ENCODE measurements at places on chromosomes 2 and 18.

DNA sequence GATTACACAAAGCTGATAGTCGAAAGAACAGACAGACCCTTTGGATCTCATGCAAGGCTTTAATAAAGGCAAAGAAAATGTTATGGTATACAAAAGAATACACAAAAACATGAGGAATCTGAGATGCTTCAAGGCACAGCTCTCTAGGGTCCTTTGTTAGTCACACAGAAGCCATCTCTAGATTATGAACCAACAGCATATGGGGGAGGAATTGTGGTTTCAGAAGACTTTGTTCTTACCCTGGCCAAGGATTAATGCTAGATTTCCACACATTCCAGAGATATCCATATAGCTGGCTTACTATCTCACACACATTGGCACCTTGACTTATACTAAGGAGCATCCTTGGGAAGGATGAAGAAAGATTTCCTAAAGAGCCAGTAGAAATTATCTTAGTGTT, 206.1 kb downstream of the GULP1 start:
- DNase-seq: no peak

GRCh38 chr2:120686511-120687168, 49.0 kb upstream of the GLI2 start:
- no peak for DNase-seq

DNA sequence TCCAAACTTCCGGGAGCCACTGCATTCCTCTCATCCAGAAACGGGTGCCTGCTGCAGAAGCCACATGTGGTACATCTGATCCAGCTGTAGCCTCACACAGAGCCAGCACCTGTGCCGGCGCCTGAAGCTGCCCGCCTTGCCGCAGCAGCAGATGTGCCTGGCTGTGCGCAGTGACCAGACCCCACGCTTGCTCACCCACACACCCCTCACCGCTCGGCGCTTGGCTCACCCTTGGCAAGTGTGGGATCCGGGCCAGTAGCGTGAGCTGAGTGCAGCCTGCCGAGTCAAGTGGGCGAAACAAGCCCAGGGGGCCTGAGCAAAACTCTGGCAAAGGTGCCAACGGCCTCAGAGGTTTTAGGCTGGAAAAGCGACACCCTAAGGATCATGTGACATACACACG, 220.1 kb upstream of the TMEFF2 start:
- DNase-seq: no peak

- DNase-seq: no peak
These were observed 1004.1 kb upstream of the NRXN1 start for GRCh38 chr2:52036024-52036423.

DNA sequence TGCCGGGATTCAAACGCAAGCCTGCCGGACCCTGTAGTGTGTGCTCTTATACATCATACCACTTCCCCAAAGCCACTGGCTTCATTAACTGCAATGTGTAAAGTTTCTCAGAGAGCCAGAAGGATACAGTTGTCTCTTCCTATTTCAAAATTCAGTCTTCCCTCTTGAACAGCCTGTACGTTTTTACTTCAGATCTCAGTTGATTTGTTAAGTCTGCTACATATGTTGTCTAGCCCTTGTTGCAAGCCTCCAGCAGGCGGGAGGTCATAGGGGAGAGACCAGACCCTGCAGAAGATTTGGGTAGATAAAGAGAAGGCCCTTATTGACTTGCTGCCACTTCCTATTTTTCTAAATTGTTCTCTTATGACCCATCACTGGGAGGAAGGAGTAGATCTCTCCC, 56.2 kb downstream of the ARHGEF33 start:
- no peak for DNase-seq

DNA sequence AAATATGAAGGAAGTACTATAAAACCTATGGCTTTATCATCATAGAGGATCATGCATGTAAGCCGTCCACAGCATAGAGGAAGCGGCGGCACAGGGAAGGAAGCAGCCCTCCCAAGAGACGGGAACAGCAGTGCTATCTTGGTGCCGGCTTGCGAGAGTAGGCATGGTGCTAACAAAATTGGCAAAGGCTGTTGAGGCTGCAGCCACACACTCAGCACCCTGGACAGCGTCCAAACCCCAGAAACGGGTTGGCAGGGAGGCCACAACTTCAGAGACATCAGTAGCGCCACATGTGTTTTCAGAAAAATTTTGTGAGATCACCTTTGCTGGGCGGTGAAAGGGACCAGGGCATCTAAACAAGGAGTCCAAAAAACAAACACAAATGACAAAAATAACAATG, 37.7 kb downstream of the NETO1 start:
- DNase-seq: no peak

GRCh38 chr2:152166633-152167032, 8.9 kb downstream of the STAM2 start:
- DNase-seq: no peak

DNA sequence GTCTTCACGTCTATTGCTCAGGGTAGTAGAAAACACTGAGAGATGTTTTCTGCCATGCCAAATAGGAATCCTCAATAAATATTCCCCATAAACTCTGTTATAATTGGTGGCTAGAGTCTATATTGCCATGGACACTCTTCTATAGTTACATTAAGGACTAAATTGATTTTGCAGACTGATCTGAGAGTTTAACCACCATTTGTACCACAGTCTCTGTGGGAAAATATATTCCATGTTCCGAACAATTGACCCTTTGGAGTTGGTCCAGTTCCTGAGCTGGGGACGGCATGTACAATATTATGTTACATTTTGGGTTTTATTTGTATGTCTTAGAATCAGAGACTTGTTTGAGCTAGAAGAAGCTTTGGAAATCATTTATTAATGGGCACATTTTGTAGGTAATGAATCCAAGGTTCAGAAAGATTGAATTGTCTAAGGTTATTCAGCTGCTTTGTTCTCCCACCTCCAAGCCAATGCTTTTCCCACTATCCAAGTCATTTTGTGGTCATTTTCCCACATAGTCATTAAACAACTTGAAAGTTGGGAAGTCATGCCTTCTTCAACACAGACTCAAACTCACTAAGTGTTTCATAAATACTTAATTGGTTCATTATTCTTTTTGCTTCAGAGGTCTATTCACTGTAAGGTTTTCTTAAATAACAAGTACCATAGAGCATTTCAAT, 5.1 kb upstream of the PPP1CB start:
- DNase-seq: no peak

DNA sequence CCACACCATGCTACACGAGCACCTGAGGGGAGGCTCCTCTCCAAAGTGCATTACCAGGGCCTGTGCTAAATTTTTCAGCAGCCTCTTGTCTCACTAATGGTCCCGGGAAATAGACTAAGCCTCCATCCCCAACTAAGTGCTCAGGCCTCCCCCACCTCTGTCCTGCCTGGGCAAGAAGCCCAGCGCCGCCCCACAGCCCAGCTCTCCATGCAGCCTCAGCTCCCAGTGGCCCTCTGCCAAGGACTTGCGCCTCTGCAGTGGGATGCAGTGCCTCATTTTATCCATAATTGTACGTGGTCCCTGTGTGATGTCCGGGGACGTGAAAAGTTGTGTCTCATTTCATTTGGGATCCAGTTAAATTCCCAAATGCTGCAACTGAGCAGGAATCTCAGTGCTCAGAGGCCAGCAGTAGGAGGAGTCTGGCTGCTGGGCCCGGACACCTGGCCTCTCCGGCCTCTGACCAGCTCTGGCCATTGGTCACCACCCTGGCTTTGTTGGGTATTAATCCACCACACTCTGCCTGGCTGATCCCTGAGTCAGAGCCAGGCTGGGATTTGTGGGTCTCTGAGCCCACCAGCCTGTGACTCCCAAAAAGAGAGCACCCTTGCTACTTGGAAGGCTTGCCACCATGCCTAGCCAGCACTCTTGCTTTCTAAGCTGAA, 11.4 kb upstream of the STEAP3 start:
- DNase-seq: no peak

- DNase-seq: no peak
These were observed 452.7 kb upstream of the HNMT start for GRCh38 chr2:137511526-137511925.

DNA sequence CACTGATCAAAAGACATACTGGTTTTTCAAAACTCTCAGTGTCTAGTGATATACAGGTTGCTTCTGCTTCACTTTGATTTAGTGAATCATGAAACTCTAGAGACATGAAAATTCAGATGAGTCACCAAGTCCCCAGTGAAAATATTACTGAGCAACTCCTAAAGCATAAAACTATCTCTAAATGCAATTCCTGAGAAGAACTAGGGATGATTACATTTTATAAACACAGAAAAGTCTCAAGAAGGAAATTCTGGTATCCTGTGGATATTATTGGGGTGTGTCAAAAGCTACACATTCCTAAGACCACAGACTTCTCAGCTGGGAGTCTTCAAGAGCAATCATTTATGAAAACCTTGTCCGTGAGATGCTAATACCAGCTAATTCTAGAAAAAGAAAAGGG, 9.7 kb downstream of the LRRTM4 start:
- no peak for DNase-seq

GRCh38 chr18:75071484-75071785, 137.5 kb downstream of the PTGR3 start:
- DNase-seq: no peak

DNA sequence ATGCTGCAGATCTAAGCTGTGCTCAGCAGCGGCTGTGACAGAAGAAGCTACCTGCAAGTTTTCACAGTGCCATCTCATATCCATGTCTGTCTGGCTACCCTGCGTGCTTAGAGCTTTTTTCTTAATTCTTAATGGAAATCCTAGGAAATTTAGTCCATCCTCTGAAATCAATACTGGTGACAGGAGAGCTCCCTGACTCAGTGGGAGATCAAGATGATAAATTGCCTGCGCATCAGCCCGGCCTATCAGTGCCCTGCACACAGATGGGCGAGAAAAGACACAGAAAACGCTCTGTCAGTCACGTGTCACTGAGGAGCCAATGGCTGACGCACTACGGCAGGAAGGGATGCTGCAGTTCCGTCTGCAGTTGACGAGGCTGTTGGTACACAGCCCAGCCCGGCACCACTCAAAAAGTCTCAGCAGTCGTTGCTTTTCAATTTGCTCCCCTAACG, 819.6 kb upstream of the FSHR start:
- no peak for DNase-seq

- no peak for DNase-seq
These were observed 32.7 kb downstream of the DCDC2C start for GRCh38 chr2:3736112-3736511.

DNA sequence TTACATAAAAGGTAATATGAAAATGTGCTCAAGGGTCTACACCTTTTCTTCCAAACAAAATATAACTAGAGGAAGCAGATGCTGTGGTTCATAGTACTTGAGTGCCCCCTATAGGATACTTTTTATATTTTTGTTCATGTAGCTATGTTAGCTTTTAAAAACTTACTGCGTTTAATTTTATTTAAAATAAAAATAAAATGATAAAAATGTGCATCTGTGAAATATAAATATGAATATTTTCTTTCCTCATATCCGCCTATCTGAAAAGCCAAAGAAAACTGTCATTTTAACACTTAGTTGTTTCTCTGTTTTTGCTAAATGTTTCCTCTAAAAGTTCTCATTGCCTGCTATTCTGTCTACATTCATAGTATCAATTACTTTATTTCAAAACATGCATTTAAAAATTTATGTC, 9.6 kb upstream of the LRP1B start:
- DNase-seq: no peak

DNA sequence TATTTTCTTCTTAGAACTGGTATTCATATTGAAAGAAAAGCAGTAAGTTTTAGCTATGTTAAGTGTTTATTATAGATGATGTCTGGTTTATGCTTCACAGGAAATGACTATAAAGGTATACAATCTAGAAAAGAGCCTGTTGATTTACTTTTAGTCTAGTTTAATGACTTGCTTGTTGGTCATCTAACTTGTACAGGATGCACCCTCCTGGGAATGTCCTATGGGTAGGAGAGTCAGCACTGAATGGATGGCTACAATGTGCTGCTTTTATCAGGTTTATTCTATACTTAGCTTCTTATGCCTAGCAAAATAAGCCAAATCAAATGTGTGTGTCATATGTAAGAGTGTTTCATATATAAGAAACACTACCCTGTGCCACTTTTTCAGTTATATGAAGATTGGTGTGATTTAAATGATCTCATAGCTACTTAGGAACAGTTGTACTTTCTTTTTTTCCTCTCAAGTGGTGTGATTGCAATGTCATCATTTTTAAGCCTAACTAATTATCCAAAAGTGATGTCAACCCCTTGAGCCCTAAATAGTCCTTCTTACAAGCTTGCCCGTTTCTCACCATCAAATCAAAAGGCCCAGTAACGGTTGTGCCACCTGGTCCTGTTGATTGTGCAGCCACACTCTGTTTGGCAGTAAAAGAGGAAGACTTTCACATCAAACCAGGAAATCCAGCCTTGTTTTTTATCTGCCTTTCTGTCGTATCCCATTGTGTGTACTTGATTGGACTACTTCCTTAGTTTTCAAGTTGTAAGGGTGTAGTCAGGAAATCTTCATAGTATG, 176.0 kb downstream of the DIS3L2 start:
- DNase-seq: no peak

DNA sequence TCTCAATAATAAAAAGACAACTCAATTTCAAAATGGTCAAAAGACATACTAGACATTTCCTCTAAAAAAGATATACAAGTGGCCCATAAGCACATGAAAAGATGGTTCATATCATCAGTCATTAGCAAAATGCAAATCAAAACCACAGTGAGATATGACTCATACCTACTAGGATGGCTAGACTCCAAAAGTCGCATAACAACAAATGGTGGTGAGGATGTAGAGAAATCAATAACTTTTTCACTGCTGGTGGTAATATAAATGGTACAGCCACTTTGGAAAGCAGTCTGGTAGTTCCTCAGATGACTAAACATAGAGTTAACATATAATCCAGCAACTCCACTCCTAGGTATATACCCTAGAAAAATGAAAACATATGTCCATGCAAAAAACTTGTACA, 242.3 kb upstream of the NOL4 start:
- DNase-seq: no peak

DNA sequence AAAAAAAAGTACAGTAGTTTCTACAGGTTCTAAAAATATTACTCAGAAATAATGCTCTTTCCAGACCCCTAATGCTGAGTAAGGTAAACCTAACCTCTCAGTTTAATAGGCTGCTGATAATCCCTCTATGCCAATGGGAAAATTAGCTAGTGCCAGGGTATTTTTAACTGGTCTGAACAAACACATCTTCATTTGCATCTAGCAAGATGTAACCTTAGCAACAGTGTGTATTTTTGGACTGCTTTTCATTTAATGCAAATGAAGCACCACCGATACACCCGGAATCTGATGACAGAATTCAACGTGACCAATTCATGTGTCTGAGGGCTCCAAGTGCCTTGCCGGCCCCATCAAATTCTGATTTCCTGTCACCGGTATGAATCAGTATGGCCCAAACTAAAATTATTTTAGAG, 47.4 kb upstream of the CYRIA start:
- no peak for DNase-seq

DNA sequence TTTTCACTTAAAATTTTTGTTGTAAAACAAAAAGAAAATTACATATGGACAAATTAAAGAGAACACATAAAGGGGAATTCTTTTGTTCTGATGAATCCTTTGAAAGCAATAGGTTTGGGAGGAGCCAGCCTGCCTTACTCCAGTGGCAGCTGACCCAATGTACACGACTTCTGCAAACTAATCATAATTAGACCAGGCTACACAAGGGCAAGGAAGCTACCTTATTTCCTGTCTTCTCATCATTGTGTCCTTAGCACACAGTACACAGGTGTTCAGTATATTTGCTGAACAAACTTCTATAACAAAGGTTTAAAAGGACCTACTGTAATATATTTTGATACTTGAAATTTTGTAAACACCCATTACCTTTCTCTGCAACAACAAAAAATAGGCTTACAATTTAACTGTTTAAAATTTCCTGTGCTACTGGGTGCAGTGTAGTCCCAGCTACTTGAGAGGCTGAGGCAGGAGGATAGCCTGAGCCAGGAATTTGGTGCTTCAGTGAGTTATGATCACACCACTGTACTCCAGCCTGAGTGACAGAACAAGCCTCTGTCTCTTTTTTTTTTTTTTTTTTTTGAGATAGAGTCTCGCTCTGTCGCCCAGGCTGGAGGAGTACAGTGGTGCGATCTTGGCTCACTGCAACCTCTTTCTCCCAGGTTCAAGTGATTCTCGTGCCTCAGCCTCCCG, 18.9 kb downstream of the KCNG3 start:
- DNase-seq: no peak

Data from hematopoietic multipotent progenitor cell treated with erythropoietin and hydrocortisone succinate and interleukin-3 and kit ligand, for 17 days (in vitro differentiated cells).